Heart left ventricle (tissue), 16 donors: ENCODE measurements at places on chromosomes 11 and 22. TPM values are rescaled to one million over a fixed set of nuclear protein-coding genes. Genes with fewer than 3 reads are reported as not detected.
A peak's percentile ranks its signal among the peaks of the same experiment; 100 is the strongest.

DNA sequence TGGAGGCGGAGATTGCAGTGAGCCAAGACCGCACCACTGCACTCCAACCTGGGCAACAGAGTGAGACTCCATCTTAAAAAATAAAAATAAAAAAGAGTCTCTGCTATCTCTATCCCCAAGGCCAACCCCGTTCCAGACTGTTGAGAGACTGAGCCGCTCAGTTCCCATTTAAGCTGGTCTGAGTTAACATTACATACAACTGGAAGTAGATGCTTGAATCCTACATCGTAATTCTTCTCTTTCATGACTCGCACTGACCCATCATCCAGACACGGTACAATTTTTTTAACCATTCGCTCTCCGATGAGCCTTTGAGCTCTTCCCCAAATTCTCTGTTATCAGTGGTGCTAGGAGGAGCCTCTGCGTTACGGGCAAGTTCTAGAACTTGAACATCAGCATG, 4.9 kb upstream of the CYTH4 start:
- no peak overlapping the region for H3K27ac ChIP-seq
- DNase-seq, result peak; percentile 3
- peaks cover 66% of the 10 kb centered on the region for H3K27me3 ChIP-seq
- H3K4me1 ChIP-seq, result no peaks in the 10 kb centered on the region
- no peak overlapping the region for H3K4me3 ChIP-seq

GRCh38 chr22:42108848-42109247, 18.3 kb upstream of the NDUFA6 start:
- H3K36me3 ChIP-seq, result no peaks in the 10 kb centered on the region
- no peaks in the 10 kb centered on the region for H3K27me3 ChIP-seq
- no peaks in the 10 kb centered on the region for H3K4me1 ChIP-seq
- no peak overlapping the region for H3K4me3 ChIP-seq

DNA sequence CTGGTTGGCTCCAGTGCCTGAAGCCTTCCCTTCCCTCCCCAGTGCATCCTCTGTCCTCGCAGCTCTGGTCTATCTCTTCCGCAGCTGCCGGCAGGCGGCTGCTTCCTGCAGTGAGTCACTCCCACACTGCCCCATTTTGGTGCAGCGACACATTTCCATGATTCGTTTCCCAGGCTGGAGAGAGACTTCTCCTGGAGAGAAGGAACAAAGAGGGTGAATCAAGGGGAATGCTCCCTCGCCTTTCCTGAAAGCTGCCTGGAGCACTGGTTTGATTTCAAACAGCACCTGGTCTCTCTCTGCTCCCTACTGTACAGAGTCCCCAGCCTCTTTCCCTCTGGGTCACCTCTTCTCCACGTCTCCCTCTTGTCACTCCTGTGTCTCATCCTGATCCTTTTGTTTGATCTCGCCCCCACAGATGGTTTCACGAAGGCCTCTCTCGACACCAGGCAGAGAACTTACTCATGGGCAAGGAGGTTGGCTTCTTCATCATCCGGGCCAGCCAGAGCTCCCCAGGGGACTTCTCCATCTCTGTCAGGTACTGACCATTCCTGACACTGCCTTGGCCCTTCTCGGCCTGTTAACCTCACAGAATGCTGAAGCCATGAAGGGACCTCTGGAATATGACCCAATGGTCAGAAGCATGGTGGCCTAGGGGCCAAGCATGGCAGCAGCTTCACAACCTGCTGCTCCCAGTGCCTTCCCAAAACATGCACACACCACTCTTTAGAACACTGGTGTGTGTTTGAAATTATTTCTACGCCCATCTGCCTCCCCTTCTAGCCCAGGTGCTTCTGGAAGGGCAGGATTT, at the start of gene TMA7B:
TSS of gene TMA7B (plus strand) at position 758 of the 808 bp plus-strand sequence. CDS start 3,978 bp downstream, outside the sequence.
- no peaks in the 10 kb centered on the region for H3K27me3 ChIP-seq
- no peaks in the 10 kb centered on the region for H3K4me1 ChIP-seq
- peak; percentile 38 for DNase-seq
- peaks cover 9% of the 10 kb centered on the region for H3K36me3 ChIP-seq
- H3K27ac ChIP-seq, result no peak within 1 kb of the TSS

DNA sequence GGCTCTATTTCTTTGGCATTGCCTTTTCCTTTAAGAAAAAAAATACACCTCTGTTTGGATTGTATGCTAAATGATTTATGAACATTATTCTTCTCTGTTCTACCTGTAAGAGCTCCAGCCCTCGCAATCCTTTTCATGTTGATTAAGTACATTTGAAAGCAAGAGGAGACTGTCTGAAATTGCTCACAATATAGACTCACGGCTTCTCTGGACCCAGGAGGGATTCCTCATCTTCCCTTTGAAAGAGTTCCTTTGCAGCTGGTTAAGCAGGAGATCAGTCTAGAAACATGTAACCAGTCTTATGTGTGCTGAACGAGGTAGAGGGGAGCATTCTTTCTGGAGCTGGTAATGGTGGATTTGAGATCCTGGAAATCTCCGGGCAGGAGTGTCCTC, 47.4 kb downstream of the PKNOX2 start:
- peaks cover 12% of the 10 kb centered on the region for H3K4me1 ChIP-seq
- no peak overlapping the region for H3K4me3 ChIP-seq
- no peak overlapping the region for H3K27ac ChIP-seq
- no peaks in the 10 kb centered on the region for H3K27me3 ChIP-seq

DNA sequence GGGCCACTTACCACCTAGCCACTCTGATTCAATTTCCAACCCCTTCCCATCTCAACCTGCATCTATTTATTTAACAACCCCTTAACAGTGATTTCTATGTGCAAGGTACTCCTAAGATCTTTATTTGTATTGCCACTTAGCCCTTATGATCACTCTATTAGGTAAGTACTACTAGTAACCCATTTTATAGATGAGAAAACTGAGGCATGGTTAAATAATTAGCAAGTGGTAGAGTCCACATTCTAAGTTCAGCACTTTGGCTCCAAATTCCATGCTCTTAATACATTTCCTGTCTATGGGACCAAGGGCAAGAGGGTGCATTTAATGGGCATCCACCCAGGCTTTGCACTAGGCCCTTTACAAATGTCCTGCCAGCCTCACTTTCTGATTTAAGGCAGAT, 38.1 kb upstream of the CSNK2A3 start:
- H3K4me3 ChIP-seq, result no peak overlapping the region
- DNase-seq, result no peak
- H3K27me3 ChIP-seq, result no peaks in the 10 kb centered on the region
- no peaks in the 10 kb centered on the region for H3K36me3 ChIP-seq

GRCh38 chr22:41909310-41910049, 5.4 kb downstream of the SHISA8 start:
- no peak overlapping the region for H3K27ac ChIP-seq
- DNase-seq, result no peak
- peaks cover 49% of the 10 kb centered on the region for H3K27me3 ChIP-seq
- peaks cover 25% of the 10 kb centered on the region for H3K36me3 ChIP-seq
- H3K4me1 ChIP-seq, result peaks cover 14% of the 10 kb centered on the region

DNA sequence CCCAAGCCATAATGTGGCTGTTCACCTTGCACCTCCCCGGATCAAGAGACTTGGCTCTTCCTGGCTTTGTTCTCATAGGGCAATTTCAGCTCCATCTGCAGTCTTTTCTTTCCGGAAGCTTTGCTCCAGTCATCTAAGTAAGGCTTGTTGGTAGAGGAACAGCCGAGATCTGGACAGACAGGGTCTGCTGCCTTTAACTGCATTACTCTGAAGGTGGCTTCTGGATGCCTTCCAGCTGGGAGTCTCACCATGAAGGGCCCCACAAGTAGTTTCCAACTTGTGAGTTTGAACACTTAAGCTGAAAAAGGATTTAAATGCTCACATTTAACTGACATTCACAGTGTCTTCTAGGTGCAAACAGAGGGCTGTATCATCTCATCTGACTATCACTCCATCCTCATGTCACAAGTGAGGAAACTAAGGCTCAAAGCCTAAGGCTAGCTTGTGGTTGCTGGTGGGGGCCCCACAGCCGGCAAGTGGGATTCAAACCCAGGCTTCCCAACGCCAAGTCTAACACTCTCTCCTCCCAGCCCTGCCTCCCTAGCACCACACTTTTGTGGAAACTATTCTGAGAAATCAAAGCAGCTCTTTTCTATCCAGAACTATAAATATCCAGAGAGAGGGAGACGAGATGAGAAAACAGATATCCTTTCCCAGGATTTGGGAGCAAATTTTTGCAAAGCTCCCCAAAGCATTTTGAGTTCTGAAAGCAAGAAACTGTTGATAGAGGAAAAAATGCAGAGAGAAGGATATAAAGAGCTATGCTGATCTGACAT, 58.4 kb downstream of the GALNT18 start:
- no peaks in the 10 kb centered on the region for H3K36me3 ChIP-seq
- H3K27me3 ChIP-seq, result no peaks in the 10 kb centered on the region
- H3K27ac ChIP-seq, result no peak overlapping the region
- DNase-seq, result no peak
- no peak overlapping the region for H3K4me3 ChIP-seq
- H3K4me1 ChIP-seq, result peaks cover 5% of the 10 kb centered on the region

DNA sequence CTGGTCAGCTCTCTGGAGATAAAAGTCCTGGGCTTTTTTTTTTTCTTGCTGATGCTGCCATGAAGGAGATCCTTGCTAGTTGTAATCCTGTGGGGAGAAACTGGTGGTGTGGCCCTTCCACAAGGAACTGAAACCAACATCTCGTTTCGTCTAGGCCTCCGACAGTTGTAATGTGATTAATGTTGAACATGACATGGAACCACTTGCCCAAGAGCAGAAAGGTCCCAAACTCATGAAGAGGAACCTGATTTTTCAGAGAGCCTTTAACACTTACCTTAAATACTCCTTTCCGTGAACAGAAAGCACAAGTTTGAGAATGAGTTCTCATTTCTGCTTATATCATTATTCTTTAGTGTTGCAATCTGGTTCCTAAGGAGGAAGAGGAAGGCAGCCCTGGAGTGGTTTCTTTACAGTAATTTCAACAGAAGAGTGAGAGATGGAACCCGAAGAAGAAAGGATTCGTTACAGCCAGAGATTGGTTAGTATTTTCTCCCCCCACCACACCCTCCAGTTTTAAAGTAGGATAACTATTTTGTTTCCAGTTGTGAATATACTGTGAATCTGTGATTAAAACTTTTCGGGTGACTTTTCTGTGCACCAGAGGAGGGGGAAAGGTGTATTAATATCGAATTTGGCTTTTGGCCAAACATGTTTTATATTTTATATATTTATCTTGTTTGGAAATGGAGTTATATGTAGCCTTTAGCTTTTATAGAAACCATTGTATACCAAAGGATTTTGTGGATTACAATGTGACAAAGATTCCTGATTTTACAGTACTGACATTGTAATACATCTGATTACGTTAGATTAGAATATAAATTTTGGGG, 2.0 kb downstream of the KDM2A start:
- peak; percentile 22 for DNase-seq
- peaks cover 32% of the 10 kb centered on the region for H3K4me1 ChIP-seq
- peak overlapping the region; percentile 98 for H3K27ac ChIP-seq
- no peaks in the 10 kb centered on the region for H3K36me3 ChIP-seq
- H3K27me3 ChIP-seq, result no peaks in the 10 kb centered on the region

- H3K4me3 ChIP-seq, result no peak within 1 kb of the TSS
- no peaks in the 10 kb centered on the region for H3K36me3 ChIP-seq
- H3K4me1 ChIP-seq, result peaks cover 32% of the 10 kb centered on the region
Observed at GRCh38 chr22:39994566-39995392, at the start of gene FAM83F. Gene FAM83F, plus strand, starts transcription at chr22:39994954. Its CDS starts 89 bp downstream, at chr22:39995043.

DNA sequence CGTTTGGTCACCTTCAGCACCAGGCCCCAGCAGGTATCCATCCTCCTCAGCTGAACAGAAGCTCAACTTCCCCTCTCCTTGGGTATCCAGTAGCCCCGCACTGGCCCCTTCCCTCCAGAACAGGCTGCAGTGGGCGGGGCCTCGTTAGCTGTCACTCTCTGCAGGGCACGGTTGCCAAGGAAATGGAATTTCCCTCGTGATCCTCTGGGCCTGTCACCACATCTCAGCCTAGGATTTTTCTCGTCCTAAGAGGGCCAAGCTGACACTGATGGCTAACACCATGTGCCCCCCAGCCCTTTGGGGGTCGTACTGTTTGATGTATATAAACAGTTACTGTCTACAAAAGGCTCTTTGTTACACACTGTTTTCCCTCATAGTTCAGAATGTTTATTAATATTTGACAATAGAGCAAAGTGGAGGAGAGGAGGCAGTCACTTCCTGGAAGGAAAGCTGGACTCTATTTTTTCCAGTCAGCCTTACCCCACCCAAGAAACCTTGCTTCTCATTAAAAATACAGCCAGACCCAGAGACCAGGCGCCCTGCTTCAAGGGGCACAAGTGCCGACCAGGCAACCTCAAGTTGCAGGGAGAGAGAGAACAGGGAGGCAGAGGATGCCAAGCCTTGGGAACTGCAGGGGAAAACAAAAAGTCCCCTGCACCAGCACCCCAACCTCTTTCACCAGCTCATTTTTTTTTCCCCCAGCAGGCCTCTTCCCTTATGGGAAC, 44.5 kb downstream of the FEZ1 start:
- H3K4me1 ChIP-seq, result peaks cover 18% of the 10 kb centered on the region
- no peaks in the 10 kb centered on the region for H3K27me3 ChIP-seq
- no peak overlapping the region for H3K4me3 ChIP-seq
- DNase-seq, result no peak
- no peaks in the 10 kb centered on the region for H3K36me3 ChIP-seq

DNA sequence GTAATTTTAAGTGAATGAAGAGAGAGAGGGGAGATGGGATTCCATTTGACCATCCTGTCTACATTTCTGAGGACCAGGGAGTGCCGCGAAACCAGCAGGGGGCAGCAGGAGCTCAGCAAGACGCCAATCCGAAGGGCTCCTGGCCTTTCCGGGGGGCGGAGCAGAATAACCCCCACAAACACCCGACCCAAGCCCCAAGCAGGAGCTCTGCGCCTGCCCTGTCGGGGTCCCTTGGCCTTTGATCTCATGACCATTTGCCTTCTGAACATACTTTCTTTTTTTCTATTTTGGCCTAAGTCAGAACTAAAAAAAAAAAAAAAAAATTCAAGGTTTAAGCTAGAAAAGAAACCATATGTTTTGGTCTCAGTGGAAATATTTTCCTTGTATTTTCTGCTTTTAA, 21.9 kb upstream of the SCN2B start:
- DNase-seq, result peak; percentile 83
- no peak overlapping the region for H3K4me3 ChIP-seq
- peak overlapping the region; percentile 10 for H3K27ac ChIP-seq

- H3K27me3 ChIP-seq, result no peaks in the 10 kb centered on the region
- DNase-seq, result no peak
- H3K27ac ChIP-seq, result no peak overlapping the region
- H3K4me3 ChIP-seq, result no peak overlapping the region
Observed at GRCh38 chr11:63694596-63694995, 13.3 kb downstream of the RTN3 start.

DNA sequence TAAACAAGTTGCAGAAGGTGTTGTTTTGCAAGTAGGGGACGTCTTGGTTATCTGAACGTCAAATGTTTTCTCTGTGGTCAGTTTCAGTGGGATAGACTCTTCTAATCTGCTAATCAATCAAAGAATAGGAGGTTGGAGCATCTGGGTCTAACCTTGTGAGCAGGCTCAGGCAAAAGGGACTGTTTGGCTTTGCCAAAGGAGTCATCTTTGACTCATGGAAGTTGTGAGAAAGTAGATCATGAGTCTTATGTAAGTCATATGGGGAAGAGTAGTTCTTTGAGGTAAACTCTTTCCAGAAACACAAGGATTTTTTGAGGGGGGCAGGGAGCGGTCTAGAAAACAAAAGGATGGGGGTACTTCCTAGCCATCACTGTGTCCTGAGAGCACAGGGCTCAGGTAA, 27.1 kb upstream of the TOP3B start:
- H3K27ac ChIP-seq, result no peak overlapping the region
- H3K36me3 ChIP-seq, result no peaks in the 10 kb centered on the region
- no peak for DNase-seq

The TESMIN gene
- 0.15 TPM for polyA plus RNA-seq

The CHKB gene
- polyA plus RNA-seq, result 16.7 TPM

The APOA1 gene
- polyA plus RNA-seq, result 422 TPM

The RASSF7 gene
- polyA plus RNA-seq, result 5.7 TPM

The KDM4F gene
- not detected for polyA plus RNA-seq

The ALDH3B2 gene
- not detected for polyA plus RNA-seq

The GRAP2 gene
- 0.57 TPM for polyA plus RNA-seq

The TTC36 gene
- not detected for polyA plus RNA-seq

The KAT5 gene
- polyA plus RNA-seq, result 39.4 TPM
